ENCODE measurements at places on chromosomes 2 and 18.

- no peak for DNase-seq
Measured at GRCh38 chr2:69196327-69197117, 183.5 kb downstream of the ANTXR1 start.

DNA sequence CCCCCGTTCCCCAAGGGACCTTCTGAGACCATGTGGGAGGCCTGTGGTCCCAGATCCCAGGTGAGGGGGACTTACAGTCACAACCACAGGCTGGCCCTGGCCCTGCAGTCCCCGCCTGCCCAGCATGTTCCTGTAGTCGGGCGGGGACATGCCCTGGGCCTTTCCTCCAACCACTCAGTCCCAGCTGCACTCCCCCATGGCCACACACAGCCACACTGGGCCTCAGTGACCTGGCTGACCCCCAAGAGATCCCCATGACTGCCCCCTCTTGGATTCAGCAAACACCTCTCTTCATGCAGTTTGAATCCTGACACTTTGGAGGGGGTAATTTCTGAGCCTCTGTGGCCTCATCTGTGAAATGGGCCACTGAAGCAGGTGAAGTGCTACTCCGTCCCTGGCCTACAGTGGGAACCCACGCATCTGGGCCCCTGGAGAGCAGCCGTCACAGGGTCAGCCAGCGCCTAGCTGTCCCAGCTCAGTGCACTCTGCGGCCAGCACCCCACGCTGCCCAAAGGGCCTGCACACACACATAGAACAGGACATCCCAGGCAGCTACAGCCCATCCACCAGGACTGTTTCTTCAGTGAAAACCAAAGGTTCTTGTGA, 12.7 kb upstream of the ARHGEF4 start:
- DNase-seq = no peak

GRCh38 chr2:159620796-159621195, 4.4 kb upstream of the BAZ2B start:
- DNase-seq = no peak

GRCh38 chr18:39053571-39053970, 1488.0 kb upstream of the CELF4 start:
- no peak for DNase-seq

Measured in sigmoid colon (tissue), 7 donors.